ENCODE measurements at places on chromosomes 11 and 22.
A peak's percentile ranks its signal among the peaks of the same experiment; 100 is the strongest.

- DNase-seq: no peak
These were observed 29.3 kb downstream of the EIF3F start for GRCh38 chr11:8016440-8016839.

- no peak for DNase-seq
These were observed 269.8 kb upstream of the PDGFD start for GRCh38 chr11:104433751-104434150.

DNA sequence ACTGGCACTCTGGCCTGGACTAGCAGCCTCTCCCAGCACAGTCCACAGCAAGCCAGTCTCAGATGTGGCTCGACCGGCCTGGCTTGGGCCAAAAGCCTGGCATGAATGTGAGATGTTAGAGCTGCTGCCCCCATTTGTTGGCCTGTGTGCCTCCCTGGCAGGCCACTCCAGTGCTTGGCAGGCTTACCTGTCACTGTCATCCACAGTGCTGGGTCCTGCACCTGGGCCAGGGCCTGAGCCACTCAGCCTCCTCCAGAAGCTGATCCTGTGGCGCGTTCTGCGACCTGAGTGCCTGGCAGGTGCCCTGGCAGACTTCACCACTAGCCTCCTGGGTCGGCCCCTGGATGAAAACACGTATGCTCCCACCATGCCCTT is 36.1 kb downstream of the RRP8 start:
- no peak for DNase-seq

- DNase-seq: no peak
These were observed 68.0 kb downstream of the GAB2 start for GRCh38 chr11:78349624-78350023.

- no peak for DNase-seq
These were observed 4.5 kb downstream of the RAB36 start for GRCh38 chr22:23149743-23150238.

DNA sequence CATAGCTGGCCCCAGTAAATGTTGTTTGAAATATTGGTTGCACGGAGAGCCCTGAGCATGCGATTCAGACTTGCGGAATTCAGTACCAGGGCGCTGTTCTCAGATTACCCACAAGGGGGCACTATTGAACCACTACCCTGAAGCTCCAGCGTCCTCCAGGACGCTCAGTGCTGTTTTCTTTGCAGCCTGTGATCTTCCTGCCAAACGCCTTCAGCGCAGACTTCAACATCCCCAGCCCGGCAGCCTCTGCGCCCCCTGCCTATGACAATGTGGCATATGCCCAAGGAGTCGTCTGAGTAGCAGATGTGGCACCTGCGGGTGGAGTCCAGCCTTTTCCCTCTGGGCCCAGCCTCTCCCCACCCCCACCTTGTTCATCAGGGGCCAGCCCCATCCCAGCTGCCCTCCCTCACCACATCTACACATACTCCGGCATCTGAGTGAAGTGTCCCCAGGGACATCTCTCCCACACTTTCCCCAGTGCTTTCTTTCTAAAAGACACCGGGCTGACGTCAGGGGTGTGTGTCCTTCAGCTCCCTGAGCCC is 9.6 kb upstream of the MS4A10 start:
- peak; percentile 62 for DNase-seq

- no peak for DNase-seq
These were observed 16.2 kb downstream of the YPEL4 start for GRCh38 chr11:57633394-57634070.

DNA sequence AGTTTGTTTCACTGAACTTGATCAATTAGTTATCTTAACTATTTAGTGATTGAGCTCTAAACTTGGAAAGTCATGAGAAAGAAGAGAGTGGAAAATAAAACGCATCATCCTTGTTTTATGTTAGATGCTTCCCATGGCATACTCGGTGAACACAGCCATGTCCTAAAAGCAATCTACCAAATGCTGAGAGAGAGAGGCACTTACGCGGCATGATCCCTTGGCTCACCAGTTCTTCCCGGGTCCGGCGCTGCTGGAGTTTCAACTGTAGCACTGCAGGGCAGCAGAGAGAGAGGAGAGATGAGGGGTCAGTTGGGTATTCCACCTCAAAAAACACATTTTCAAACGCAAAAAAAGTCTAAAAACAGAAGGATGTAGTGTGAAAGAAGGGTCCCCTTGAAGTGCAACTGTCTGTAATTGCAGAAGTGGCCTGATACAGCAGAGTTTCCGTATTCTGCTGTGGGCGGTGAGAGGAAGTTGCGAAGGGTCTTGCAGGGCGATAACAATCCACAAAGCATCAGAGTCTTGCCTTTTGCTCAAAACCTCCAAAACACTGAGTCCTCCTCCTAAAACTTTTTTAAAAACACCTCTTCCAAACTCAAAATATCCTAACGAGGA is 92.7 kb downstream of the SGSM3 start:
- no peak for DNase-seq

DNA sequence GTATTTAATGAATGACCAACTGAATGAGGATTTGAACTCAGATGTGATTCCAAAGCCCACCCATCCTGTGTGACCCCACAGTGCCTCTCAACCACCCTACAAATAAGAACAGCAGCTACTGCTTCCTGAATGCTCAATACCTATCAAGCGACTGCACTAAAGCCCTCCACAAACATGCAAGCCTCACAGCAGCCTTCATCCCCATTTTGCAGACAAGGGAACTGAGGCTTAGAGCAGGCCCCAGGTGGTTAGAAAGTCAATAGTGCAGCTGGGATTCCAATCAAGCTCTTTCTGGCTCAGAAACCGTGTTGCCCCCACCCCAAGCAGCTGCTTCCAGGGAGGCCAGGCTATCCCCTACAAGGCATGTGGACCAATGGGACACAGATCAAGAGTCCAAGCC is 57.2 kb downstream of the SMCO4 start:
- no peak for DNase-seq

DNA sequence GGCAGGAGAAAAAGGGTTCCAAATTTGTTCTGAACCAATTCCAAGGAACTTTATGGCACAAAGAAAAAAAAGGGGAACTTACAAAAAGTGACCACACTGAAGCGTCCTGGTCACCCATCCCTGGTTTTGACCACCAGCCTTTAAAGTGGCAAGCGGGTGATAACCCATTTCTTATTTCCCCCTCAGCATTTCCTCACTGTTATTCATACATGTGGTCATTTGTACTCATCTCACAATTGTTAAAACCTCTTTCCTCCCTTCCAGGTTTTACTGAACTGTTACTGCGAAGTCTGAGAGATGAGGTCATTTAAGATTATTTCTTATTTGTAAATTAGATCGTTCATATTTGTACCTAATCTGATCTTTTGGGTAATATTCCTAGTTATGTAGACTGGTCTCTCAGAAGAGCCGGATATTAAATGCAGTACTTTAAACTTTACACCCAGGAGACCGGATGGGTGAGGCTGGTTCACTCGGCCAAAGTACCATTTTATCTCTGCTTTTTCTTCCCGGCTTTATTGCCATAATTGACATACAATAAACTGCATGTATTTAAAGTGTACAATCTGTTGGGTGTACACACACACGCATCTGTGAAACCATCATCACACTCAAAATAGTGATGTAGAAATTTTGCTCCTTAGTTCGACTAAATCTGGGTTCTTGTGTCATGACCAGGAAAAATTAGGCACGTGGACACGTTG is 47.0 kb downstream of the CDPF1 start:
- DNase-seq: no peak

- DNase-seq: no peak
These were observed 14.0 kb upstream of the RELT start for GRCh38 chr11:73361953-73362776.

DNA sequence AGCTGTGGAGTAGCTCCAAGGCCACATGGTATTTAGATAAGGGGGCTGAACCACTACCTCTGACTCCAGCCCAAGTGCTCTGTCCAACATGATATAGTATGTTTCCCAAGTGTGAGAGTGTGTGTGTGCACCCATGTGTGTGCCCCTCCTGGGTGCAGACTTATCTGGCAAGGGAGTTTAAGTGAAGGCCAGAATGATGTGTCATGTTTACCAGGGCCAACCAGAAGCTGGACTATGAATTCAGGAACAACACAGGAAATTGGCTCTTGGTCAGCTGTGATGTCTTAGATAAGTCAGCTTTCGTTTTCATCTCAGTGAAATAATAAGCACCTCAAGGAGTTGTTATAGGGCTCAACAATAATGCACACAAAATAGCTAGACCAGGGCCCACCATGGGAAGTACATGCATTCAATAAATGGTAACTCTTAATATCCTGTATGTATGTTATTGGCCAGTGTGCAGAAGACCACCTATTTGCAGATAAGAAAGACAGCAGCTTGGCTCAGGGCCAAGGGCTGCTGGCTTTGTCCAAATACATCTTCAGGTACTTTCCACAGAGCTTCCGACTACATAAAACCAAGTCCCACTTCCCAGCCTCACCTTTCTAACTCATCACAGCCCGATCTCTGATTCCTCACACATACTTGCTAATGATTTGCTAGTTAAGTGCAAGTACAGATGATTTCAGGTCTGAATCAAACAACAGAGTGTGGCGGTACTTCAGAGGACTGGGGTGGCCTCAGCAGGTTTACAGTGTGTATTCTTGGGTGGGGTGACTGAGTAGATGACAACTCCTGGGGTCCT is 120.9 kb downstream of the ME3 start:
- no peak for DNase-seq

DNA sequence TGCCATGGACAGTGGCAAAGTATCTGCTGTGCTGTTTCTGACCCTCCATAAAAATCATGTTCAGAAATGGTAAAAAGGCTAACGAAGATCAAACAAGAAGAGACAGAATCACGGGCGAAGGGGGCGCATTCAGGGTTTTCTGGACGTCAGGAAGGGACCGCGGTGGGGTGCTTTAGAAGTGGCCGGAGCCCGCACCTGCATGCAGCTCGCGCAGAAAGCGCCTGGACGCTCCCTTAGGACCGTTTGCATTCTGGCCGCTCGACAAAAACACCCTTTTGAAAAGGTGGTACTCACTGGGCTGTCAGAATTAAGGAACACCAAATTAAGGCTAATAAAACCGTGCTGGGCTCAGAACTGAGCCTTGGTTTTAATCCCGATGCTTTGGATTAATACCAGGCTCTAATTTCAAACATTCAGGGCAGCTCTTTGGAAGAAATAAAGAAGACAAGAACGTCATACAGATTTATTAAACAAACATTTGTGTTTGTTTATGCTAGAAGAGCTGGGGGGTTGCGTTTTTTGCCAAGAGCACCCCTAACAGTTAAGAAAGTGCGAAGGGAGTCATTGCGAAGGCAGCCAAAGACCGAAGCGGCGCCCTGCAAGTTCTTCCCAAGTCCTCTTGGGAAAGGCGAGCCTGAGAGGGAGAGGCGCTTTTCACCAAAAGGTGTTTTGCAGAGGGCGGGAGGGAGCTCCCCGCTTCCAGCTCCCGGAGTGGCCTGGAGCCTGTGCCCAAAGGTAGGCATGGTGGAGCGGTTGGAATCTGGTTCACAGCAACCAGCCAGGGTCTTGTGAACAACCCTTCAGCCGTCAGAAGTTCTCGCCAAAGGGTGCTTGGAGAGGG is 47.7 kb upstream of the DBX1 start:
- no peak for DNase-seq

DNA sequence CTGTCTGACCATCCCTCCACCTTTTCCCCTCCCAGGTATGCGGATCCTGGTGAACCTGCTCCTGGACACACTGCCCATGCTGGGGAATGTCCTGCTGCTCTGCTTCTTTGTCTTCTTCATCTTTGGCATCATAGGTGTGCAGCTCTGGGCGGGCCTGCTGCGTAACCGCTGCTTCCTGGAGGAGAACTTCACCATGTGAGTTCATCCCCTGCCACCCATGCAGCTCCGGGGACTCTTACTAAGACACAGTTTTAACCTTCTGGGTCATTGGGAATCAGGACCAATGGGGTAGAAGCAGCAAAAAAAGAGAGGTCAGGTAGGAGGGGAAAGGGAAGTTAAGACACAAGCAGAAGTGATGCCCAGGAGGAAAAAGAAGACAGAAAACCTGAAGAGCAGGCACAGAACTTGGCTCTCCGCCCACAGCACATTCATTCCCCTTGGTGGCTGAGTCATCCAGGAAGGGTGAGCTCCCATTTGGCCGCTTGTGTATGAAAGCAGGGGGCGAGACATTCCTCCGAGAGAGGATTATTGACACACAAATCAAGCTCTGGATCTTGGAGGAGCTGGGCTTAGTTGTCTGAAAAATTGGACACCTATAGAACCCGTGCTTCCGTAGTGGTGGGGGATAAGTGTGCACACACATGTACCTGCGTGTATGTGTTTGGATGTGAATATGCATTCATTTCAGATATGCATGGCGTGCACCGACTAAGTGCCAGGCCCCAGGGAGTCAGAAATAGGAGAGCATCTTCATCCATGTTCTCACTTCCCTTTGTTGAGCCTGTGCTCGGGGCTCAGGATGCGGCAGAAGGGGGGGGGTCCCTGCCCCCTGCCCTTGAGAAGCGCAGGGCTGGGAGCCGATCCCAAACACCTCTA is 64.2 kb downstream of the CACNA1I start:
- peak; percentile 46 for DNase-seq

DNA sequence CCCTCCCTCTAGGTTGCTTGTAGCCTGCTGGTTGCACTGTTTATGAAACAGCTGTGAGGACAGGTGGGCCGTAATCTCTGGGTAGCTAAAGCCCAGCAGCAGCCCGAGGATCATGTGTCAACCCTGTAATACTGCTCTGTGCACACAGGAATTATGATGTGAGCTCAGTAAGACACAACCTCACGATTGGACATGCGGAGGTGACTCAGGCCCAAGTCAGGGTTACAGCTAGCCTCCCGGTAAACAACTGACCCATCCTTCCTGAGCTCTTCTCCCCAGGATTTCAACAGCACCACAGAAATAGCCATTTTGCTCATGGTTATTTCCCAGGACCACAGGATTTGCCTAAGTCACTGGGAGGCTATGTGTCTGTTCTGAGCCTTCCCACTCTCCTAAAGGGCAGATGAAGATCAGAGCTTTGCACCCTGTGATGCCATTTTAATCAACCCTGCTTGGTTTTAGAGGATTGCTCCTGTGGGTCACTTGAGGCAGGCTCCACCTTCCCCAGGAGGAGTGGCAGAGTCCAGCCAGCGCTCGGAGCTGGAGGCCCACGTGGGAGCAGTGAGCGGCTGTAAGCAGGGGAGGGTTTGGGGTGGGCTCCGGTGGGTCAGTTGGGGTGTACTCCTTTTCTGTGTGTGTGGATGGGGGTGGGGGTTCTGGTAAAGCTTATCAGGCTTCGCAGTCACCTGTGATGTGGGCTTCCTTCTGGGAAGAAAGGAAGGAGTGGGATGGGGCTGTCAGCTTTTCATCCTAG is at the start of gene AMPD3:
Gene AMPD3 (plus strand): TSS at position 387 of the 754 bp plus-strand sequence. CDS start 6,256 bp downstream, outside the sequence.
- no peak for DNase-seq

GRCh38 chr22:38067761-38068360 is 10.7 kb downstream of the PICK1 start:
- DNase-seq: no peak

- no peak for DNase-seq
These were observed 4.3 kb upstream of the PLXNB2 start for GRCh38 chr22:50311606-50312351.

DNA sequence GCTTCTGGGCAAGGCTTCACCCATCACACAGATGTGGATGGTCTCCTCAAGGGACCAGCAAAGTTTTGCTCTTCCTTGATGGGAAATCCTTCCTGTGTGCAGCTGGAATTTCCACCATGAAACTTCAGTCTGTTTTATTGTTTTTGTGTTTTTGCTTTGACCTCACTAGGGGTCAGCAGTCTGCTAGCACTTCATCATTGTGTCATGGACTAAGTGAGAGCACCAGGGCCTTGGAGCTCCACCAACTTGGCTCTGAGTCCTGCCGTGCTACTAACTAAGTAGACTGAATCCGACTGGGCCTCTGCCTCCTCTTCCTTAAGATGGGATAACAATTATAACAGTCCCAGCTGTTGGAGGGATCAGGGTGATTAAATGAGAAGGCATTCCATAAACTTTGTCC is 305.8 kb upstream of the NCAM1 start:
- no peak for DNase-seq

- no peak for DNase-seq
These were observed 610.5 kb downstream of the INSC start for GRCh38 chr11:15725246-15725645.

Measured in occipital lobe (tissue), 3 donors.